Activated naive CD4-positive, alpha-beta T cell treated with Interleukin-2 at 50 U/mL for 16 hours (primary cell): ENCODE measurements at places on chromosomes 1 and 21.

DNA sequence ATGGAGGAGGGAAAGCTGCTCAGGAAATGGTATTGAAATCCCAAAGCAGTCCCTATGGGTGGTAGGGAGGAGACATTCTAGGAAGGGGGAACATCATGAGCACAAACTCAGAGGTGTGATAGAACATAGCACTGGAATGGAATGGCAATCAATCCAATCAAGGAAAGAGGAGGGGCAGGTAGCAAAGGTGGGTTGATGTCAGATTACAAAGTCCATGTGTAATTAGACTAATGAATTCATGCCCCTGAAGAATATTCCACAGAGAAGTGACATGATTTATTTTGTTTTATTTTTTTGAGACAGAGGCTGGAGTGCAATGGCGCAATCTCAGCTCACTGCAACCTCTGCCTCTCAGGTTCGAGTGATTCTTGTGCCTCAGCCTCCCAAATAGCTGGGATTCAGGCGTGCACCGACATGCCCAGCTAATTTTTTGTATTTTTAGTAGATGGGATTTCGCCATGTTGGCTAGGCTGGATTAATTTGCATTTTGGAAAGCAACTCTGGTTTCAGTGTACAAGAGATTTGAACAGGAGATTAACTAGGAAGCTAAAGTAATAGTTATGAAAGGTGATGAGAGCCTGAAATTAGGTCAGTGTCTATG is 36.1 kb downstream of the DEGS1 start:
- DNase-seq = no peak

GRCh38 chr1:224621813-224622682 is 5.9 kb downstream of the CNIH3 start:
- no peak for DNase-seq

GRCh38 chr1:72936151-72936740 is 653.9 kb upstream of the NEGR1 start:
- no peak for DNase-seq

DNA sequence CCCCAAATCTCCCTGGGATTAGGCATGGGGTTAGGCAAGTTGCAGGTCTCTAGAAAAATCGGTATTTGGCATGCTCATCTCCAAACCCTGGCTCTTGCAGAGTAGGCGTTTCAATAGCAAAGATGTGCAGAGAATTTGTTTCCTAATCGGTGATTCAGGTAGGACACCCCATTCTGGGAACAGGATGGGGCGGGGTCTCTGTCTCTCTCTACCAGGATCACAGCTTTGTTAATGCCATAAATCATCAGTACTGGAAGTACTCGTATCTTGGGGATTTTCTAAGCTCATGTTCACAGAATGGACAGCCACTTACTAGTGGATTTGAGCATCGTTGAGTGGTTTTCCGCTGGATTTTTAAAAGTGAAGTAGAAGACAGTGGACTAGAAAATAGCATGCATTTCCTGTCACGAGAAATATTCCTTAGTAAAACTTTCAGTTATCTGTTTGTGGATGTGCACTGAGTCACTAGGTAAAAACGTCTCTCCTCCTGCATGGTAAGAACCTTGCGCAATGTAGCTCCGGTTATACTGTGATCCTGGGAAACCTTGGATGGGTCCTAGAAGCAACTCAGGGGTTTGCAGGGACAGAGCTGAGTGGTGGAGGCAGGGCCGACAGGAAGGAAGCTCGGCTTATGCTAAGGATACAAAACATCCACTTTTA is 5.1 kb downstream of the TMEM51 start:
- DNase-seq = no peak

DNA sequence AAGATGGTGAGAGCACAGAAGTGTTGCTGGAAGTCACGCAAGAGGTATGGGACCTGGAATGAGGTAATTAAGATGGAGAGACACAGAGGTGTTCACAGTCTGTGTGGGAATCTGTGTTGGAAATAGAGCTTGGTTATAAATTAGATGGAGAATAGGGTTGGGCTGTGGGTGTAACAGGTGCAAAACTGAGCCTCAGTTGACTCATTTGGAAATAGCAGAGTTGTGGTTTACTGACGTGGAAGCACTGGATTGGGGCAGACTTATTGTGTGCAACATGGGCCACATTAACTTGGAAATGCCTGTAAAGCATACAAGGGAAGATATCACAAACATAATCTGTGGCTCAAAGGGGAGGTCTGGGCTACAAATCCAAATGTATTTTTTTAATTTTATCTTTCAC is 13.0 kb downstream of the CAMSAP2 start:
- peak; percentile 12 for DNase-seq

- no peak for DNase-seq
Observed at GRCh38 chr1:12230549-12231275, 882 bp downstream of the VPS13D start.

DNA sequence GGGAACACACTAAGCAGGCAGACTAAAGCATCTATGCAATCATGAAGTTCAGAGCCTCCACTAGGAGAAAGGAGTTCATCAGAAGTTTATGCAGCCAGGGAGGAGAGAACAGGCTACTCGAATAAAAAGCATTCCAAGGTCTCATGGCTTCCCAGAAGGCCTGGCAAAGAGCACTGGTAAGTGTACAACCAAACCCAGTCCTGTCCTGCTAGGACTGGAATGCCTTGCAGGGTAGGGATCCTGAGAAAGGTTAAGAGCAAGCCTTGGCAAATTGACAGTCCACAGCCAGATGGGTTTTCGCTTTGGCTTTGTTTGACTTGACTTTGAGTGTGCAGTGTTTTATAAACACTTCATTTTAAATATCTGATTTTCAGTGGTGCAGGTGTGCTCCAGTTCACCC is 133.6 kb upstream of the ATP1B1 start:
- DNase-seq = no peak

DNA sequence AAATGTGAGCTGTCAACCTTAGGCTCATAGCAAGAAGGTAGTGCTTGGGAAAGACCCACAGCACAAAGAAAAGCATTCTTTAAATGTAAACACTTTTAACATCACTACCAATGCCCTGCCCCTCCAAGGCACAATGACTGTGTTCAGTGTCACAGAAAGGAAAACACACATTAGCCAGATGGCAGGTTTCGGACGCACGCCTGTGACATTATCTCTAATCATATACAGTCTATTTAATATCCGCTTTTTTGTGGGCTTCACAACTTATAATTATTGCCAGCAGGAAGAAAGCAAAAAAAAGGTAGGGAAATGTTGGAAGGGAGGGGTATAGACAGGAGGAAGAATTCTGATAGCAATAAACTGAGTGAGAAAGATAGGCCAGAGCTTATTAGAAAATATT is 112.4 kb upstream of the BEND5 start:
- DNase-seq = no peak

DNA sequence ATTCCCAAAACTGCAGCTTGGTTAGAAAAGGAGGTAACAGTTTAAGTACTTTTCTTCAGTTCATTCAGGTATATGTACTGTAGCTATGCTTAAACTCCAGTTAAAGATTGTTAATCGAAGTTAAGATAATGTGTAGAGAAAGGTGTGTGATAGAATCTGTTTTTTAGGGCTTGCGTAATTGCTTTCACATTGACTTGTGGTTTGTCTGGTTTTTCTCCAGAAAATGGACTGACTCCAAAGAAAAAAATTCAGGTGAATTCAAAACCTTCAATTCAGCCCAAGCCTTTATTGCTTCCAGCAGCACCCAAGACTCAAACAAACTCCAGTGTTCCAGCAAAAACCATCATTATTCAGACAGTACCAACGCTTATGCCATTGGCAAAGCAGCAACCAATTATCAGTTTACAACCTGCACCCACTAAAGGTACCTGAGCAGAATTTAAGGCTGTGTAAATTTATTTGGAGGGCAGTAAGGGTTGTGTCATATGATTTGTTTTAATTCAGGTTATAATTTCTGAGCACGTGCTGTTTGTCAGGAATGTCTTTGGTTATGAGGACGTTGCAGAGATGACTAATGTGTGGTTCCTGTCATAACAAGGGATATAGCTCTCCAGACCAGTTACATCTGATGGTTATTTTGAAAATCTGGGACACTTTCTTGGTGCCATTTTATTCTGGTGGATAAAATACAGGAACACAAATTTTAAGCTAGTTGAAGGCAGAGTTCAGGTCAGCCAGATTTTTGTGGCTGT is 26.0 kb downstream of the ATF6 start:
- no peak for DNase-seq

GRCh38 chr1:213070406-213070805 is 19.4 kb downstream of the RPS6KC1 start:
- DNase-seq = no peak

DNA sequence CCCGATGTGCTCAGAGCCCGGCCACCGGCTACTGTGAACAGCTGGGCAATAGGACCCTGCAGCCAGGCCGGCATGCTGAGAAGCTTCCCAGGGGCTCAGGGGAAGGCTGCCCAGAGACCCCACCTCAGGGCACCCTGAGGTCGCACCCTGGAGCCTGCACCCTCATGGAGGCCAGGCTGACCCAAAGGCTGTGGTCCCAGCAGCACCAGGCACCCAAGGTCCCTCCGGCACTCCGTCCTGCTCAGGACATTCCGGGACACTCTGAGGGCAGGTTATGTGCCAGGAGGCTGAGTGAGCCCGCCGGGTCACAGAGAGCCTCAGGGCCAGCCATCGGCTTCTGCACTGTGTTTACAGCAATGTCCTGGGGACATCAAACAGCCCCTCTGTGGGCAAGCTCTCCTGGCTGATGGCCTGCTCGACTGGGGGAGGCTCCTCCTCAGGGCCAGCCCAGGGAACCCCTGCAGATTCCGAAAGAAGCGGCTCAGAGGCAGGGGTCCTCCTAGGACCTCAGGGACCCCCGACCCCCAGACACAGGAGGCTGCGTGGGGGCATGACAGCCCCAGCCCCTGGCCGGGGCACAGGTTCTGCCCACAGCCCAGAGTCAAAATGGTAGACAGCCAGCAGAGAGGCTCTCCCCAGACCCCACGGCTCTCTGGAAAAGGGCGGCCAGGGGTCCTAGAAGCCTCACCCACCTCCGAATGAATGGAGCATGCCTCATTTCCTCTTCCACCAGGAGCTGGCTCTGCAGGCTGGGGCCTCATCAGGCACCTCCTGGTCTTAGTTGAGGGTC is 8.2 kb downstream of the SLC19A1 start:
- no peak for DNase-seq

- DNase-seq = no peak
Observed at GRCh38 chr1:85417017-85417416, 47.9 kb downstream of the DDAH1 start.

GRCh38 chr1:36831186-36831810 is 203.0 kb downstream of the GRIK3 start:
- DNase-seq = no peak

DNA sequence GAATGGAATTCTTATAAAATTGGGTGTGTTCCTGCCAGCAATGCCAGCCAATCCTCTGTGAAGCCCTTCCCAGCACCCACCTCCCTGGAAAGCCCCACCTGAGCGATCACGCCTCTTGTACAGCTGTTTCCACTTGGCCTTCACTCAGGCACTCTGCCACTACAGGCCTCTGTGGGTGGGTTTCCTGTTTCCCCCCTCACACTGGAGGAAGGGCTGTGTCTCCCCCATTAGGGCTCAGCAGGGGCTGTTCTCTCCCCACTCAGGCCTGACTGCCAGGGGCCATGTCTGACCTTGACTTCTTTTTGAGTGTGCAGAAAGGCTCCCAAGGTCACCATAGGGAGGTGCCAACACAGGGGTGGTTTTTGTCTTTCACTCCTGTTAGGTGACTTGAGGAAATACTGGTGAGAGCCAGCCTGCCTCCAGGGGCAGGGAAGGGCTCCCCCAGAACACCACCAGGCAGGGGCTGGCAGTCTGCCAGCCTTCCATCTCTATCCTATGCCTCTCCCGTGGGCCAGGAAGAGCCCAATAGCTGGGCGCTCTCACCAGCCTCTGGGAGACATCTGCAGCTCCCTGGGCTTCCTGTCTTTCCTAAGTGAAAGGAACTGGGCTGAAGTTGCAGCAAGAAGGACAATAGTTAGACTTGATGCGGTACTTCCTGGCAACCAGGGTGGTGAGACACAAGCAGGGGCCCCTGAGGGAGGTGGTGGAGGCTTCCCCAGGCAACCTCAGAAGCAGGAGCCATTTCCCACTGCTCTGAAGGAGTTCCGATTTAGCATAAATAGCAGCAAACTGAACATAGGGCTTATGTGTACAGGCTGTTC is 49.1 kb downstream of the ELK4 start:
- DNase-seq = no peak

- DNase-seq = no peak
Observed at GRCh38 chr1:53110370-53111072, 31.9 kb downstream of the SLC1A7 start.

- DNase-seq = no peak
Observed at GRCh38 chr1:176919386-176920378, 244.8 kb downstream of the ASTN1 start.

DNA sequence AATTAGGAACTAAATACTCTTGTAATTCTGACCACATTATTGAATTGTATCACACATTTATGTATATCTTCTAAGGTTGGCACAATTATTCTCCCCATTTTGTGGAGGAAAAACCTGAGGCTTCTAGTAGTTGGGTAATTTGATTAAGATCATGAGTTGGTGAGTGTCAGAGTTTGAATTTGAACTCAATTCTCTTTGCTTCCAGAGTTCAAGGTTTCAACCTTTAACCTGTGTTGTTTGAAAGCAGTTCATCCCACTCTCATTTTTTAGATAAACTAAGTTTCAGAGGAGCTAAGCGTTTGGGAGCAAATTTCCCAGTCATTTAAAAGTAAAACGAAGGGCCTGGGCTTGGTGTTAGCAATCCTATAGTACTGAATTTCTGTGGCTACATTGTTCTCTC is 293.4 kb downstream of the ADGRL2 start:
- DNase-seq = no peak

DNA sequence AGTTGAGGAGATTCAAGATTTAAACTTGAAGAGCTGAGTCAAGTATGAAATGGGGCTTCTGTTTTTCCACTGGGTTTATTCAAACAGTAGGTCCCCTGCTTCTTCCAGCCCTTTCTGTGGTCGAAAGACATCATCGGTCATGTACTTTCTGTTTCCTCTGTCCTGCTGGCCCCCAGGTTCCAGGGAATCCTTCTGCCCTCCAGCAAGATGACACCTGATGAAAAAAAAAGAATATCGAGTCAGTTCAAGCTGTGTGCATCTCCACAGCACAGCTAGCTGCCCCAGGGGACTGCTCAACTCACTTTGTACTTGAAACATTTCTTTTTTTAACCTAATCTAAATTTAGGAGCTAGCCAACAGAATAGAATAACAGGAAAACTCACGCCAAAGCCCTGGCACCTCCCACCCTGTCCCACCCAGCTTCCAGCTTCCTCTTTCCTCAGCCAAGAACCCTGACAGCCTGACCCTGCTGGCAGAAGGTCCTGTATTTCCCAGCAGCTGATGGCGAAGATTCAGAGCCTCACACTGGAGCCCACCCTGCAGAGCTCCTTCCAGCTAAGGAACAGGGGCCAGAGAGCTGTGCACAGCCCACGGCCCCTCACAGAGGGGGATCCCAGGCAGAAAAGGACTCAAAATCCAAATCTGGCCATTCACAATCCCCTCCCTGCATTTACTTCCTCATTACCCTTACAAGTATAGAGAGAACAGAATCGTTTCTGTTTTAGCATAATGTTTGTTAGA is 176.5 kb downstream of the PSMG1 start:
- DNase-seq = no peak

- no peak for DNase-seq
Observed at GRCh38 chr1:206674745-206675175, 9.9 kb upstream of the MAPKAPK2 start.
